ENCODE measurements at places on chromosomes 3 and 15.

DNA sequence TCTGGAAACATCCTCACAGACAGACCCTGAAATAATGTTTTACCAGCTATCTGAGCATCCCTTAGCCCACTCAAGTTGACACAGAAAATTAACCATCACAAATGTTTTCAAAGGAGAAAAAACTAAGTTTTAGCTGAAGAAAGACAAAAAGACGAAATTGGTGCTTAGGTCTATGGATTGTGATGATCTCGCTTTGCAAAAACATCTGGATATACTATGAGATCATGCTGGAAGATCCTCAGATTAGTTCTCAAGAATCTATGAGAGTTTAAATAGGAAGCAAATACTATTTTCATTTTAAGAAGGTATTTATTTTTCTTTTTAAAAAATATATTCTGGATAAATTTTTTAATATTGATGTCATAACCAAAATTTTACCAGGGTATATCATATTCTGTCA lies 42.6 kb upstream of the MBNL1 start:
- DNase-seq: no peak

DNA sequence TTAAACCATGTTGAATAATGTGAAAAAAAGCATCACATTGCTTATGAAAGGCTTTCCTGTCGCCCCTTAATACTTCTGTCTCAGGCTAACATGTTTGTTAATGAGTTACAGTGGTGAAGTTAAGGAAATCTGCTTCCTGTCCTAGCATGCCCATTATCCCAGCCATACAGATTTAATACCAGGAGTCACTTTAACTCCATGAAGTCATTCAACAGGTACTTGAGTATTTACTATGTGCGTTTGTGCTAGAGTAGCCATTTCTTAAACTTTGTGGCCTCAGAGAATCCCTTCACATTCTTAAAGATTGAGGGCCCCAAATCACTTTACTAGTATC lies 10.1 kb upstream of the SETD5 start:
- DNase-seq: no peak

GRCh38 chr3:40969756-40970466 lies 229.4 kb upstream of the CTNNB1 start:
- DNase-seq: no peak

DNA sequence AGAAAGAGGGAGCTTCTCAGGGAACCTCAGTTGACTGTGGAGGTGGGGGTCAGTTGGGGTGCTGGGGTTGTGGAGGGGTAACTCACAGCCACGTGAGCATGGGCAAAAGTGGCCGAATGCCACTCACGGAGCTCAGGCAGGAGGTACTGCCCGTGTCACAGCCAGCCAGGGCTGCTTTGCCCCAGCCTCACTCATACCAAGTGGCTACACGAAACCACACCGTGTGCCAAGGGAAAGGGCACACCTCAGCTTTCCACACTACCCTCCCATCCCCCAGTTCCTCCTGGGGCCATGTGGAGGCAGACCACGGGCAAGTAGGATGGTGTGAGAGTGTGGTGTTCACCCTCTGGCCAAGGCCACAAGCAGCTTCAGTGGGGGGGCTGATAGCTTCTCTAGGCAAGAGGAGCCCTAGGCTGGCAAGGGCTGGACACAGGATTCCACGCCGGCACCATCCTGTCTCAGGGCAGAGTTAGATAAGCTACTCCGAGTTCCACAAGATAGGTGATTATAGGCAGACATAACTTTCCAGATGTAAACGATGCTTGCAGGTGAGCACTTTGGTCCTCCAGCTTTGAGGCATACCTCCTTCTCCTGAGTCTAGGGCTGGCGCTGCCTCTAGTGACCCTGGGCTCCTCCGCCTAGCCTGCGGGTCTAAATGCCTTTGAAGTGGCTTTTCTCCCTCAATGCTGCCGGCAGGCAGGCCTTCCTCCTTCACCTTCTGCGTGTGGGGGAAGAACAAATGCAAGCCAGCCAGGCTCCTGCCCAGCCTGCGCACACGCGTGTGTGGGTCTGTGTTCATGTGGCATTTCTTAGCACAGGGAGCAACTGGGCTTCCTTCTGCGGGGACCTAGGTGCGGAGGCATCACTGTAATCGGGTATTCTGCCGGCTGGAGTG lies 25.0 kb downstream of the RGMA start:
- DNase-seq: no peak

DNA sequence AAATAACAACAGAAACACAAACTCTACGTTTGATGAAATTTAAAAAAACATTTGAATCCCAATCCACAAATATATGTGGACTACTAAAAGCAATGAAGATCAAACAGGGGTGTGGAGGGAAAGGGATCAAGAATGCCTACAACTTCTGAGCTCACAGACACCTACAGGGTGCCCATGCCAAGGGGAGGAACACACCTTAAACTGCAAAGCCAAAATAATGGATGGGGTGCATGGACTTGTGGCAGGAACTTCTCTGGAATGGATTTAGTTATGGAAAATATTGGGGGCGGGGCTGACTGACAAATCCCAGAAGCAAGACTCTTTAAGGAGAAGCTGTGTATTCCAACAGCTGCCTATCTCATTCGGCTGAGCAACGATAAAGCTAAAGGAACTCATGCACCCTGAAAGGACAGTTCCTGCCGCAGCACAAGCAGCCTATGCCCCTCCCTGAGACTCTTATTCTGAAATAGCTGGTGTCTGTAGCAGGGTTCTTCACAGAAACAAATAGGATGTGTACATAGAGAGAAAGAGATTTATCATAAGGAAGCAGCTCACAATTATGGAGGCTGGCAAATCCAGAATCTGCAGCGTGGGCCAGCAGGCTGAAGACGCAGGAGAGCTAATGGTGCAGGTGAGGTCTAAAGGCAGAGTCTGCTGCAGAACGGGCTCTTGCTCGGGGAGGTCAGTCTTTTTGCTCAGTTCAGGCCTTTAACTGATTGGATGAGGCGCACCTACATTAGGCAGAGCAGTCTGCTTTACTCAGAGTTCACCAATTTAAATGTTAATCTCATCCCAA lies 24.5 kb upstream of the PLA2G4D start:
- DNase-seq: no peak

DNA sequence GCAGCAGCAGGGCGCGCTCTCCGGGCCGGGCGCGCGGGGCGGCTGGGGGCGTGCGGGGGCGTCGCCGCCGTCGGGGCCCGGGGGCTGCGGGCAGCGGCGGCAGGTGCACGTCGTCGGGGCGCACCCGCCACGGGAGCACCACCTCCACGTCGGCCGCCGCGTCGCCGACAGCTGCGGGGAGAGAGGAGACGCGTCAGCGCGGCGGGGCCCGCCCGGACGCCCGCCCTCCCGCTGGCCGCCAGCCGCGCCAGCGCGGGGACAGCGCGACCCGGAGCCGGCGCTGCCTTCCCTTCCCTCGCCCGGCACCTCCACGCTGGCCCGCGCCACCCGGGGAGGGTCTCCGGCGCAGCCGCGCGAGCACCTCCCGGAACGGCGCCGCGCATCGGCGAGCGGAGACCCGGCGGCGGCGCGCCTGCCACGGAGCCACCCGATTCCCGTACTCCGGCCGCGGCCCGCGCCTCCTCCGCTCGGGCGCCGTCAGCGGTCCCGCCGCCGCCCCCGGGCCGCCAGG lies 481 bp downstream of the ADAMTS17 start:
- no peak for DNase-seq

GRCh38 chr3:32681811-32682210 lies 3.2 kb upstream of the CNOT10 start:
- no peak for DNase-seq

DNA sequence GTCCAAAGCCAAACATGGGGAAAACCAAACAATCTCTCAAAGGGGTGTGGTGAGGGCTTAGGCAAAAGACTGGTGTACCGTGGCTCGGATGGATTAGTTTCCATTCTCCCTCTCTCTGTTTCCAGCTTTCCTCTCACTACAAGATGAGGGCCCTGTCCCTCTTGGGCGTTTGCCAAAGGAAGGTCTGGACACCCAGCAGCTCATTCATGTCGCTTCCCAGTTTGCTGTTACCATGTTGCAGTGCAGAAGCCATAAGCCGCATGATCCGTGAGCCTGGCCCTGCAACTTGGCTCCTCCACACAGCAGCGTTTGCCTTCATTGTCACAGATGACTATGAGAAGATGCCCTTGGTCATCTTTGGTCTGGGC lies 92.2 kb downstream of the APBA2 start:
- no peak for DNase-seq

- DNase-seq: no peak
Measured at GRCh38 chr15:62269504-62269903, 104.4 kb upstream of the C2CD4B start.

DNA sequence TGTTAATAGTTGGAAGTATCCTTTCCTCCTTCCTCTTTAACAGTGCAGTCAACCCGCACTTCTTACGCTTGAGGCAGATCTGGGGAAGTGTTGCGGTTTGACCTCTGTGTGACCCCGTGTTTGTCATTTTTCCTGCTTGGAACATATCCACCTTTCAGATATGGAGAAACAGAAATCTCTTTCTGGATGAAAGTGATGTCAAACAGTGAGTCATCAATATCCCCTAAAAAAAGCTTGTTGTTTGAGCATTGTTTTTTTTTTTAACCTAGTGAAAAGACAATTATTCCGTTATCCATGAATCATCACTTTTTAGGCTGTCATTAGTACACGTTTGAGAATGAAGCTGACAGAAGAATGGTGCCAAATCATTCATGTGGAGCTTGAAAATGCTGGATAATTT lies 293.7 kb downstream of the ARPP21 start:
- no peak for DNase-seq

- no peak for DNase-seq
Measured at GRCh38 chr3:124829178-124829818, 57.9 kb downstream of the ITGB5 start.

GRCh38 chr3:156098437-156099035 lies 21.8 kb upstream of the KCNAB1 start:
- no peak for DNase-seq

DNA sequence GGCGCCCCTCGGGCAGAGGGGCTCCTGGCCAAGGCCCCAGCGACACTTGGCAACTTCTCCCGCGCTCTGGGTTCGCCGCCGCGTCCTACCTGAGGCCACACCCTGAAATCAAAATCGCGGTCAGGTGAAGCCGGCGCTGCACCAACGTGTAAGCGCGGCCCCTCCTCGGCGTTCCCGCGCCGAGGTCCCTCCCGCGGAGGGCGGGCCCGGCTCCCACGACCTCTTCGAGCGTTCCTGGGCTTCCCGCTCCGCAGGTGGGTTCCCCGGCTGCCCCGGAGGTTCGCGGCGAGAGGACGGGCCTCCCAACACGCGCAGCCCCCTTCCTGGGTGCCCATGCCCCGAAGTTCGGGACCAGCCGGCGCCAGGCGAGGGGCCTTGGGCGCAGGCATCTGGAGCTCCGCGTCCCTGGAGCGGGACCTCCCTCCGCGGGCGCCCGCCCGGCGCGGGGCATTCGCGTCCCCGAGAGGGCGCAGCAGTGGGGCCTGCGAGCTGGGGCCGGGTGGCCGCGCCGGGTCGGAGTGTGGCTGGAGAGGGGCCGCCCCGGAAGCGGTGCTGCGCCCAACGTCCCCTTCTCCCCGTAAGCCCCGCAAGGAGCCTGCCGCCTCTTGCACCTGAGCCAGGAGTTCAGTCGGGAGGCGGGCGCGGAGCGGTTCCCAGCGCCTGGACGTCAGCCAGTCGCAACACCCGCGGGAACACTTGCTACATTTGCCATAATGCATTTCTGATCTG lies 13.7 kb downstream of the PAK6 start:
- no peak for DNase-seq

GRCh38 chr3:46135475-46135874 lies 72.6 kb downstream of the CCR1 start:
- DNase-seq: no peak

DNA sequence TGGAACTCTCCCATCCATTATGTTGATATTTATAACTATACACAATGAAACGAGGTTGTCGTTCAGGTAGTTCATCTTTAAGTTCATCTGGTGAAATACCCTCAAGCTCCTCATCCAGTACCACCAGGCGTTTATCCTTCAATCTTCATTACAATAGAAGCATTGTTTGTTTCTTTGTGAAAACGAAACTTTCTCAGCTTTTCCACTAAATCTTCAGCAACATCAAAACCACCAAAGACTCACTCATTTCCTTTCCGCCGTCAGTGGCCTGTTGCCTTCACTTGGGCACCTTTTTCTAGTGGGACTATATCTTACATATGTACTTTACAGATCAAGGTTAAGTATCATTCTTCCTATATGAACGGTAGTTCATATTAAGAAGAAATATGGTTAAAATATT lies 44.1 kb upstream of the TFG start:
- DNase-seq: no peak

DNA sequence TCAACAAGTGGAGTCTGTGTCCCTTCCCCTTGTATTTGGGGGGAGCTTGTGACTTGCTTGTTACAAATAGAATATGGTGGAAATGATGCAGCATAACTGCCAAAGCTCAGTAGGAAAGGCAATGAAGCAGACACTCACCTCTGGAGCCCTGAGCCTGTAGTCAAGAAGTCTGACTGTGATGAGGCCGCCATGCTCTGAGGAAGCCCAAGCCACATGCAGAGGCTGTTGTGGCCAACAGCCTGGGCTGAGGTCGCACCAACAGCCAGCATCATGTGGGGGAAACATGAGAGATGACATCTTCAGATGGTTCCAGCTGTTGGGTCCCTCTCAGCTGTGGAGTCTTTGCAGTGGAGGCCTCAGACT lies 161.4 kb downstream of the CHSY1 start:
- no peak for DNase-seq

GRCh38 chr15:99967841-99968371 lies 234.7 kb upstream of the LYSMD4 start:
- DNase-seq: no peak

DNA sequence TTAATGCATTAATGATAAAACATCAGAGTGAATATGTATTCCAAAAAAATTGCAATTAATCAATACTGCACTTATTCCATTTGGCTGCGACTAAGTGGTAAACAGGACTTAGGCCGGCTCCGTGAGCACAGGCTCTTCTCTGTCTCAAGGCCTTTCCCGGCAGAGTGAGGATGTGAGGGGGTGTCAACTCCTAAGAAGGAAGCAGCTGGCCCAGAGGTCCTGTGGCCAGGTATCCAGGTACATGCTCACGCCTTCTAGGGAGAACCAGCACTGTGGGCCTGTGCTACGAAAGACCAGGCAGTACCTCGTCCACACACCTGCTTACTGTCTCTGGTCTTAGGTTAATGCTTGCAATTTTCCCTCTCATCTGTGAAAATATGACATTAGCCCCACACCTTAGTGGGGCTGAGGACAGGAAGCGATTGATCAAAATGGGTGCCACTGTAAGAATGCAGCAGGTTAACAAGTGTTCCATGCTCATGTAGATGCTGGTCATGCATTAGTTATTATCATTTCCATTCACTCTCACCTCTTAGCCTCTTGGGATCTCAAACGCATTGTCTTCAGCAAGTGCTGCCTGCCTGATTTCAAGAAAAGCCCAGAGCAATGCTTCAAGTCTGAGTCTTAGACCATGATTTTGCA lies 175.3 kb downstream of the ABHD5 start:
- no peak for DNase-seq

- no peak for DNase-seq
Measured at GRCh38 chr3:154778057-154778456, 302.1 kb upstream of the MME start.

DNA sequence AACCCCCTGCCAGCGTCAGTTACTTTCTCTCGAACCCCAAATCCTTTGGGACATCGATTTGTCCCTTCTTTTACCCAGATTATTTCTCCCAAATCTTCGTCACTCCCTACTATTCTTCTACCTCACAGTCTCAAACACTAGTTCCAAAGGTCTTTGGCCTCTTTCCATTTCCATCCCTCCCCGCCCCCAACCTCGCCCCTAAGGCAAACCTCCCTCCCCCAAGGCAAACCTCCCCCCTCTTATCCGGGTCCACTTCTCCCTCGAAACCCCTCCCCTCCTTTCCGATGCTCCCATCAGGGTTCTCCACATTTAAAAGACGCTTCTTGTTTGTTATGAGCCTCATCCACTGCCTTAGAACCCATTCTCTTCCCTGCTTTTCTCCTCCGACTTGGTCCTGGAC lies 583 bp downstream of the EAF1 start:
- no peak for DNase-seq

- DNase-seq: no peak
Measured at GRCh38 chr3:194322678-194323211, 28.4 kb downstream of the CPN2 start.

Measured in AML-193 (cell line).